T-helper 1 cell (primary cell): ENCODE measurements at places on chromosomes 3 and 15.
A peak's percentile ranks its signal among the peaks of the same experiment; 100 is the strongest.

GRCh38 chr3:154169796-154170110 is 48.6 kb downstream of the ARHGEF26 start:
- DNase-seq = no peak

DNA sequence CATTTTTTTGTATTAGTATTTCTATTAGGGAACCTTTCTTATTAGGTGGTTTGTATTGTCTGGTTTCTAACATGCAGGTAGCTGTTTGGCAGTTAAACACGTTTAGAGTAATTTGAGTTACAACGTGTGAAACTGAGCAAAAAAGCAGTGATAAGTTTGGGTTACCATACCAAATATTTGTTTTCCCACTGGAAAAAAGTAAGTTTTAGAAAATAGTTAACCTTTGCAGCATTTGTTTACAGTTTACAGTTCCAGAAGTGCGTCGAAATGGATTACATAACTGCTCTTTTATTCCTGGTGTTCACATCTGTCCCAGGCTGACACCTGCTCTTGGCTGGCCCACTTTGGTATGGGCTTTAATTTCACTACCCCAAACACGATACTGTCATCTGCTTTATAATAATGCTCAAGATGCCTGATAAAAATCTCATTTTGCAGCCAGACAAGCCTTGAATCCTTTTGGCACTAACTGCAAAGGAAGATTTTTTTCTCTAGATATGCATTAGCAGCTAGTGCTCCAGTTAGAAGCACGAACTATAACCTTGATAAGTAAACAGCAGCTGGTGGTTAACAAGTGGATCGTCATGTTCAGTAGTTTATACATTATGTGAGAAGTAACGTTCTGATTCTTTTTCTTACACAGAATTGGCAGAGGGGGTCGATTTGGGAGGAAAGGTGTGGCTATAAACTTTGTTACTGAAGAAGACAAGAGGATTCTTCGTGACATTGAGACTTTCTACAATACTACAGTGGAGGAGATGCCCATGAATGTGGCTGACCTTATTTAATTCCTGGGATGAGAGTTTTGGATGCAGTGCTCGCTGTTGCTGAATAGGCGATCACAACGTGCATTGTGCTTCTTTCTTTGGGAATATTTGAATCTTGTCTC is 5.3 kb downstream of the EIF4A2 start:
- peak; percentile 14 for DNase-seq

DNA sequence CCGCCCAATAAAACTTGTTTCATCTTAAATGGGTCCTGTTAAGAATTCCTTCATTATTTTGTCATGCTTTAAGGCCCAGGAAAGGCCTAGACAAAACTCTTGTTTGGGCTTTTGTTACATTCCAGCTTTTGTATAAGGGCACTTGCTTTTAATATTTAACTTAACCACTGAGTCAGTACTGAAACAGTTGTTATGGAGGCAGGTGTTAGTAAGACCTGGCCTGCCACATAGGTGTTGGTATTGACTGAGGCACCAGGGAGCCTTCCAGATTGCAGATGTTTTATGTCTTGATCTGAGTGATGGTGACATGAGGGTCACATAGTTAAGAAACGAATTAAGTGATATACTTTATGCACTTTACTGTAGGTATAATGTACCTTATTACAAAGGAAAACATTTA is 274.9 kb upstream of the TGFBR2 start:
- no peak for DNase-seq

GRCh38 chr3:129121016-129121791 is 400 bp downstream of the RAB43 start:
- no peak for DNase-seq
